ENCODE measurements at places on chromosomes 16 and 17.

DNA sequence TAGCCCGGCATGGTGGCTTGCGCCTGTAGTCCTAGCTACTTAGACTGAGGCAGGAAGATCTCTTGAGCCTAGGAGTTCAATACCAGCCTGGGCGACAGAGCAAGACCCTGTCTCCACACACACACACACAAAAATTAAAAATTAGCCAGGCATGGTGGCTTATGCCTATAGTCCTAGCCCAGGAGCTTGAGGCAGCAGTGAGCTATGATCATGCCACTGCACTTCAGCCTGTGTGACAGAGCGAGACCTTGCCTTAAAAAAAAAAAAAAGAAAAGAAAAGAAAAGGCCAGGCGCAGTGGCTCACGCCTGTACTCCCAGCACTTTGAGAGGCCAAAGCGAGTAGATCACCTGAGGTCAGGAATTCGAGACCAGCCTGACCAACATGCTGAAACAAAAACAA lies 23.9 kb downstream of the C17orf75 start:
- DNase-seq: no peak

GRCh38 chr17:61457226-61457983 lies 5.2 kb downstream of the TBX4 start:
- DNase-seq: peak; percentile 39

DNA sequence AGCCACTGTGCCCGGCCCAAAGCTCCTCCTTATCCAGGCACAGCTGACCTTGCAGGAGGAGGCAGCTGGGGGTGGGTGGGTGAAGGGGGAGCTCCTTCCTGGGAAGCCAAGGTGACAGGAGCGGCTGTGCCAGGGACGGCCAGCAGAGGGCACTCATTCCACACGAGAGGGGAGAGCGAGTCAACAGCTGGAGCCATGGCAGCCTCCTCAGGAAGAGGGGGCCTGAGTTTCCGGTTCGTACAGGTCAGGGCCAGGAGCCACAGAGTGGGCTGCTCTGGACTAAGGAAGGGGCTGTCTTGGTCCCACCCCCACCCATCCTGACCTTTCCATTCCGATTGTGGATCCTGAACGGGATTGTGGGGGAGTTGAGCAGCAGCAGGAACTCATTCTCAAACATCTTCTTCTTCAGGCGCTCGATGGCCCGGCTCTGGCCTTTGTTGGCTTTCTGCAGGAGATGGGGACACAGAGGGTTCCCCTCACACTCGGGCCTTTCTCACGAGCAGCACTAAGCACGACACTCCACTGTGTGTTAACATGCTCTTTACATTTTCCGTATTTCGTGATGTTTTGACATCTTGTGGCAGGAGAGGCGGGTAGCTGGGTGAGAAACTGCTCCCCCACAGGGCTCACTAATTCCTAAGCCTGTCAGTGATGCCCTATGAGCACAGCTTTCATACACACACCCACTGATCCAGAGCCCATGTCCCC lies 61.6 kb downstream of the TIMM22 start:
- peak; percentile 83 for DNase-seq

DNA sequence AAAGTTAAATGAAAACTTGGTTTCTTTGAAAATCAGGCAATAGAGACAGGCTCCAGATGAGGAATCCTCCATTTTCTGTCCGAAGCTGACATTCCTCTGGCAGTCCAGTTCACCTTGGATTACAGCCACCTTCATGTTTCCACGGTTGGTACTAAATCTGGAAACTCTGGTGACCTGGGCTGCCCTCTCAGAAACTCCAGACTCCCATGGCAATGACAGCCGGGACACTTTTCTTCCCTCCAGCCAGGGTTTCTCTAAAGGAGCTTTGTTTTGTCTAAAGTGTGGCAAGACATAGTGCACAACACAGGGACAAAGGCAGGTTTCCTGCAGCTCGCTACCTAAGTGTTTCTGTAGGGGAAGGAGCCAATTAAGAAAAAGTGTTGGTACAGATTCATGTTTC lies 36.0 kb downstream of the CLUAP1 start:
- DNase-seq: no peak

DNA sequence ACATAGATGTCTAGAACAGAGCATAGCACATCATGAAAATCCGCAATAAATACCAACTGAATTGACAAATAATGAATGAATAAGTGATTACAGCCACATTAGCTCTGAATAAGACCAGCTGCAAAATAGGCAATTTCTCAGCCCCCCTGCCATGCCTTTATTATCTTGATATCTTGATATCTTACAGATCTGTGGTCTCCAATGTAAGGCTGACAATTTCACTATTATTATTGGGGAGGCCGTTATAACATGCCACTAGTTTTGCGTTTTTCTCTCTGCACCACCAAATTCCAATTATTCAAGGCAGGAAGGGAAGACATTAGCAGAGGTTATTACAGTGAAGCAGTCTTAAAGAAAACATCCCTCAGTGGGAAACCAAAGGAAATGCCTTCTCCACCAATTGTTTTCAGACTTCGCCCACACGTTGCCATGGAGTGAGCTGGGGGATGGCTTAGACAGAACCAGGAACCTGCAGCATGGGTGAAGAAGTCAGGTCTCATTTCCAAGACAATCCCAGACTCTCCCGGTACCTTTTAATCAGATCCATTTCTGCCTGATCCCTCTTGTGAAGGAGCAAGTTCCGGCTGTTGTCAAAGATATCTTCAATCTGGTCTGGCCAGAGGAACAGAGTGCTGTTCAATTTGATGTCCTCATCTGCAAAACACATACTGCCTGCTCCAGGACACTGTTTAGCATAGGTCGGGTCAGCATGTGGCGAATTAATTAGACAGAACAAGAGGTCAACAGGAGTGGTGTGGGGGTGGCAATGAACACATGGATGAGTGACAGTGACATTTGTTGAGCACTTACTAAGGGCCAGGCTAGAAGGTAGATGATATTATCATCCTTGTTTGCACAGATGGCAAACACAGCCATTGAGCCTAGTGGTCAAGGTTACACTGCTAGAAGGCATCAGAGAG lies 46.4 kb downstream of the DNAH3 start:
- peak; percentile 9 for DNase-seq

DNA sequence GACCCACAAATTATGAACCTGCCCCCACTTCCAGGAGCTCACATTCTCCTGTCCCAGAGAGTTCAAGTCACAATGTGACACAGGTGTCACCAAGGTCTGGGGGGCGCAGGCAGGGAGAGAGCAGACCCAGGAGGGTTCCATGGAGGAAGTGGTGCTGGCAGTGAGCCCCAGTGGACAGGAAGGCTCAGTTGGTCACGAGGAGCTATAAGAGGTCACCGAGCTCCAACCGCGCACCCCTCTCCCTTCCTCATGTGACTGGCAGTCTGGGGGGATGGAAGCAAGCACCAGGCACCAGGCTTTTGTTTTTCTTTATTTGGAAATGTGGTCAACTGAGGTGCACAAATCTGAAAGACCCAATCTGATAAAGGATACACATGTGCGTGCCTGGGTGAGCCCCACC lies 2.5 kb downstream of the ITGAD start:
- no peak for DNase-seq

GRCh38 chr17:81648707-81649085 lies 7.6 kb downstream of the PDE6G start:
- DNase-seq: no peak

DNA sequence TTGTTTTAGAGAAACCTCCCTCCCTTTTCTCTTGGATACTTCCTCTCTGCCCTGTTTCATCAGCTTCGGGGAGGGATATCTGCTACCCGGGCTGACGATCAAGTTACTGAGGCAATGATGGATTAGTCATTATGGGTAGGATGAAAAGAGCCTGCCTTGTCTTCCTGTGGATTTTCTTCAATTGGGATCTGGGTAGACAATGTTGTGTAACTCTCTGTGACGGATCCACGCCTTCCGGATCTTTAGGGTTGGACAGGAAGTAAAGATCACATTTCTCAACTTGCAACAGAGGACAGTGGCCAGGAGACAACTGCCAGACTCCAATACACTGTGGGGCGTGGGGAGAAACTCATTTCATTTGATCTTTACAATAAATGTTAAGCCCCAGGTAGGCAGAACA lies 11.3 kb upstream of the CHST6 start:
- no peak for DNase-seq

DNA sequence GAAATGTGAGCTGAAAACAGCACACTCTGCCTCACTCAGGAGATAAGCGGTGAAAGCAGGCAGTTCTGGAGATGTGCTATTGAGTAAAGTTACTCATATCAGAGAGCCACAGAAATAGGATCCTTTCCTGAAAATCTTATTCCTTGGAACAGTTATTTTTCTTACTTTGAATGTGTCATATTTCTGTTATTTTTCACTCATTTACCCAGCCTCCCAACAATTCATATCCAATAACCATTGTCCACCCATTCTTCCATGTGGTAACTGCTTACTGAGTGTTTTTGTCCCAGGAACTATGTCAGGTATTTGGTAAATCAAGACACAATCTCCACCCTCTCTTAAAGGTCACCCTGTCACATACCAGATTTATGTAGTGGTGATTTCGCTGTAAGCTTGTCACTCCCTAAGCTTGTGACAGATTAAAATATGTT lies 144.9 kb downstream of the PARN start:
- no peak for DNase-seq

DNA sequence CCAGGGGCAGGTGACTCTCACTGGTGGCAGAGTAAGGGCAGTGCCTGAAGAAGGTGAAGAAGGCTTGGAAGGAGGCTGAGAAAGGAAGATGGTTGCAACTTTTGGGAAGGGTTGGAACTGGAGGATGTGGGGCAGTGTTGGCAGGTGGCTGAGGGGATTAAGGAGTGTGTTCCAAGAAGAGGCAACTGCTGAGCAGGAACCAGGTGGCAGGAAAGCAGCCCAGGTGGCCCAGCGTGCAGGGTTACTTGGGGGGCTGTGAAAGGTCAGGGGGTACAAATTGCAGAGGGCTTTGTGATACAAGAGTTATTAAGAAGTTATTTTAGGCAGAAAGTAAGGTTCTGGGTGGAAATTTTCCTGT lies 28.6 kb downstream of the WSCD1 start:
- DNase-seq: no peak

DNA sequence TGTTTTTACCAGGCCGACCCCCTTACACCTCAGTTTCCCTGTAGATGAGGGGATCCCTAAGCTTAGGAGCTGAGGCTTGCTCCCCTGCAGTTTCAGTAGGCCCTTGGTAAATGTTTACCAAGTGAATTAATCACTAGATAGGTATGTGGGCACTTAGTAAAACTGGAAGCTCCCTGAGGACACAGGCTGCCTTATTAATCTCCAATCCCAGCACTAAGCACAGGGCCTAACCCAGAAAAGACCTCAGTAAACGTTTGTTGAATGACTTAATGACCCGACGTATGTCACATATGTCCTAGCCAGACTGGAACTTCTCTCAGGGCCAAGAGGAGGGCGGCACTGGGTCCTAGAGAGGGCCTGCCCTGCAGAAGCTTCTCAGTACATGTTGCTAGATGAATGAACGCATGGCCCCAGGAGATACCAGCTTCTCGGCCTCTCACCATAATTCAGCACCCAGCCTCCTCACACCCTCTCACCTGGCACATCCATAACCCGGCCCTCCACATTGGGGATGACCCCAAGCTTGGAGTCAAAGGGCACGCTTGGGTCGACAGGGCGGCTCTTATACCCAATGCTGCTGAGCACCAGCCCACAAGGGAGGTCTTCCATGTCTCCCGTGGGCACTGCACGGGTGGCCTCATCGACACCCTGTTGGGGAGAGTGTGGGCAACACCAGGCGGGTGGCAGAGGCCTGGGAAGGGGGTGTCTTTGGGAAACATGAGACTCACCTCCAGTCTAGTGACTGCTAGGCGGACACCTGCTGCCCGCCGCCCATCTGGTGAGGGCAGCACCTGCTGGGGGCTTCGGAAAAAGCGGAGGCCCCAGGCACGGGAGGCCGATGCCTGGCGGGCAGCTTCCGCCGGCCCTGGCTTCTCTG lies 4.0 kb upstream of the GRIN2C start:
- no peak for DNase-seq

- peak; percentile 55 for DNase-seq
Observed at GRCh38 chr16:19071811-19072777, 4.7 kb downstream of the COQ7 start.

DNA sequence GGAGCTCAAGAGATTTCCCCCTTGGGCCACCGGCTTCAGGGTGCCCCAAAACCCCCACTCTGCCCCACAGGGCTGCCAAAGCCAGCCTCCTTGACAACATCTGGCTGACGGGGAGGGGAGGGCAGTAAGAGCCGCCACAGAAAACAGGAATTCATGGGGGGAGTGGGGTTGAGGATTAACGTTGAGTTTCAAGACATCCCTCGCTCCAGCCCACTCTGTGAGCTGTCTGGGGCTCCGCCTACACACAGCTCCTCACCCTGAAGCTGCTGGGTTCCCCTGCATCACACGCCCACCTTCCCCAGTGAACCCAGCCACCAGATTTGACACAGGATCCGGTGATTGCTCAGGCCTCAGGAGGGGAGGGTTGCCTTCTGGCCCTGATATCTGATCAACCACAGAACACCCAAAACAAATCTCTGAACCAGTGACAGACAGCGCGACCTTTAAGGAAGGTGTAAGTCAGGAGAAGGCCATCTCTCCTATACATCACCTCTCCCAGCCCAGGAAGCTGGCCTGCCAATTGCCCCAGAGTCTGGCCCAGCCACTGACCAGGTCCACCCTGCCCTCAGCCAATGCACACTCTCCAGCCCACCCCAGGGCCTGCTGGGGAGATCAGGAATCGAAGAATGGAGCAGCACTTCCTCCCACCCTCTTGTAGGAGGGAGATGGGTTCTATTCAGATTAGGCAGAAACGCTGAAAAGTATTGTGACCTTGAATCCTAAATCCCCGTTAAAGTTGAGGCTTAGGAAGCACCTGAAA lies 132.1 kb downstream of the CLEC16A start:
- no peak for DNase-seq

Data from SJSA1 (cell line).